ENCODE measurements at places on chromosomes 5 and 9.

GRCh38 chr9:77916820-77917219 lies 114.8 kb downstream of the GNAQ start:
- DNase-seq = no peak

DNA sequence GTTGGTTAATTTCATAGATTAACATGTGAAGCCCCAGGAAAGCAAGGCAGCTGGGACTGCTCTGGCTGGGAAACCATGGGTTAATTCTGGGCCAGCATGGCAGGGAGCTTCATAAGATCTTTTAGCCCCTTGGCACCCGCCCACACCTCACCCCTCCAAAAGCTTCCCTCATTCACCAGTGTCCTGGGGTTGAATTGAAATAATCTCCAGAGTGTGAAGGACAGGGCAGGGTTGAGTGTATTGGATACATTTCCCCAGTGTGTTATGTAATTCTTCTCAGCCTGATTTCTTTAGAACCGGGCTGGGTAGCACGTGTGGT lies 19.4 kb downstream of the WNT8A start:
- DNase-seq = no peak

DNA sequence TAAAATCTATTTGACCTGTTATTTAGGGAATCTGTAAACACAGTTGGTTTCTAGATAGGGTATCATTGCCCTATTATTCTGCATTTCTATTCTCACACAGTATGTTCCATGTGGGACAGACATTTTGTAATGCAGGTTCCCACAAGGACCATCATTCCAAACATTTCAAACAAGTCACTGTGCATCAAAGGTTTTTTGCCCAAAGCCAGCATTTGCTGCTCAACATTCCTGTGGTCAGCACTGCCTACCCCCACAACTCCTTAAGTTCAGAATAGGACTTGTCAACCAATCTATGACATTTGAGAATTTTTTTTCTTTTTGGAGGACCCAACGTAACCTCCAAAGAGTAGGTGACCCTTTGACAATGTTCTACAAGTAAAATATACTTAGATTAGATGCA lies 95.7 kb downstream of the LPAR1 start:
- no peak for DNase-seq

- DNase-seq = peak; percentile 28
Measured at GRCh38 chr5:7869474-7870136, 657 bp downstream of the MTRR start.

DNA sequence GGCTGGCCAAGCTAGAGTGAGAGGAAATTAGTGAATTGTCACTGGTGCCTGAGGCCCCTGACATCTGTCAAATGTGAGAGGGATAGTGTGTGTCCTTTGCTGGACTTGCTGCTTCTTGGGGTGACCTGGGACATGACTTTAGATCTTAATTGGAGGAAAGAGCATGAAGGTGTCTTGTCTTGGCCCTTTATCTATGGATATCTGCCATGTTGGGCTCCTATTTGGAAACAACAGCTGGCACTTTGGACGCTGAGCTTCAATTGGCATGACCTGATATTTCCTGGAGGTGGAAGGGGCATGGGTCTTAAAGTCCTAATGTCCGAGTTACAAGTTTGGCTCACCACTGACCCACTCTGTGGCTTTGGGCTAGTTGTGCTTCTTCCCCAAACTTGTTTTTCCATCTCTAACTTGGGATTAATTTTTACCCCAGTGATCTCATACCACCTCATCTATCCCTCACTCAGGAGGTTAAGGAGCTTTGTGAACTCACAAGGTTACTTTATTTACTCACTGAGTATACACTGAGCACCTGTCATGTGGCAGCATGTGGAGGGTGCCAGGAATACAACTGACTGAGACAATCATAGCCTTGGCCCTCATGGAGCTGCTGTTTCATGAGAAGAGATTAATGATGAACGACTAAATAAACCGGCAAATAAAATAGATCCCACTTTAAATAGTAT lies 30.1 kb upstream of the CXCL14 start:
- DNase-seq = no peak

DNA sequence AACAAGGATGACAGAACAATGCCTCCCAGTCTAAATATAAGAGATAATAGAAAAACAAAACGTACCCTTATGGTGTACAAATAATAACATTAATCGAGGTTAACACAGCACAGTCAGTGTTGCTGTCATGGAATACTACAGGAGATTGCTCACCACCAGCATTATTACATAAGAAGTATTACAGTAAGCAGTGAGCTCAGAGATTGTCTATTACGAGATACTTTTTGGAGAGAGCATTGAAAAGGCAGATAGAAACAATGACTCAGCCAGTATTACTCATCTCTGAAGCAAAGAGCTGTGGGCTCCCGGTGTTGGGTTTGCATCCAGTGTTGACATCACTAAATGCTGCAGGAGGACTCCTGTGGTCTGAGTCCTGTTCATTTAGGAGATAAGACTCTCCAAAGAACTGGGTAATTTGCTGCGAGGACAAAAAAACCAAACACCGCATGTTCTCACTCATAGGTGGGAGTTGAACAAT lies 191.9 kb upstream of the SEMA6A start:
- no peak for DNase-seq

DNA sequence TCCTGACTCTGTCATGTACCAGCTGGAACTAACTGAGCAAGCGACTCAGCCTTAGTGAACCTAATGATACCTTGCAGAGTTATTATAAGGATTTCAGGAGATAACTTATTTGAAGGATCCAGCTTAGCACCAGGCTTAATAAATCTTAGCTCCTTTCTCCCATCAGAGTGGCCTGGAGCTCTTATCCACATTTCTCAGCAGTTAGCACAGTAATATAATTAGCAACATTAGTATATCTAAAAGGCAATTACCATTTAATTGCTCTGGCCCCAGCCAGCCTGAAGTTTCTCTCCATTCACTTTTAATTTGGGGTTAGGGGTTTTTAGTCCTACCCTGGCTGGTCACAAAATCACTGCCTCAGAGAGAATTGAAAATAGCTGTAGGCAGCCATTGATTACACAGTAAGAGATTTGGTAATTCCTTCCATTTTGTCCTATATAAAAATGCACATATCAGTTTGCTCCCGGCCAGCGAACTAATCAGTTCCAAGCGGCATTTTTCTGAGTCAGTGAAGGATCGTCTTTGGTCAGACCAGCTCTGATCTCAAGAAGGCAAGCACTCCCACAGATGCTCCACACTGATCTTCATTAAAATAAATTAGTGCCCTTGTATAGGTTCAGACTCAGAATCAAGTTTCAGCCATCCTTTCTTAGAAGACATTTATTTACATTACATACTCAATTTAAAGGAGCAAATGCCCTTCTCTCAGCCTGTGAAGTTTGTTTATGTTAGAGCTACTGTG lies 56.6 kb downstream of the SNCAIP start:
- DNase-seq = no peak

DNA sequence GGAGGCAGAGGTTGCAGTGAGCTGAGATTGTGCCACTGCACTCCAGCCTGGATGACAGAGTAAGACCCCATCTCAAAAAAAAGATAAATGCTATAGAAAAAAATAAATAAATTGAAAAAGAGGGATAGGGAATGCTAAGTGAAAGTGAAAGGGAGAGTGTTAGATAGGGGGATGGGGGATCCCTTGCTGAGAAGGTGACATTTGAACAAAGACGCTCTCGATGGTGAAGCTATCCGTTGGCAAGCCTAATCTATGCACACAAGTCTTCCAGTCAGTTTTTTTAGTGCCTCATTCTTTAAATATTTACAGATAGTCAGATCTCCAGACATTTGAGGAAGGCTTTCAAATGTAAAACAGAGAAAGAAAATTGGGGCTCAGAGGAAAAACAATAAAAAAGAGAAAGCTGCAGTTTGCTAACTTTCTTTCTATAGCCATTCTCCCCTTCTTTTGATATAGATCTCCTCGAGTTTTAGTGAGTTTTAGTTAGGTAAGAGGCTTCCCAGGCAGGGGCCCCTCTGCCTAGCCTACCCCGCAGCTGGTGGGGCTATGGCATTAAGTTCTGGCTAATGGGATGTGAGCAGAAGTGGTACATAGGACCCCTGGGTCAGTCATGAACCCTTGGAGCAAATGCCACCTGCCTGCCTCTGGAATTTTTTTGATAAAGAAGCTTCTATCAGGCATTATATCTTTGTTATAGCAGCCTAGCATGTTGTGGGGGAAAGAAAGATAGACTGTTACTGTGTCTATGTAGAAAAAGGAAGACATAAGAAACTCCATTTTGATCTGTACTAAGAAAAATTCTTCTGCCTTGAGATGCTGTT lies 12.0 kb downstream of the GLRX start:
- DNase-seq = no peak

- DNase-seq = peak; percentile 7
Measured at GRCh38 chr9:119370816-119371215, 1.6 kb upstream of the BRINP1 start.

DNA sequence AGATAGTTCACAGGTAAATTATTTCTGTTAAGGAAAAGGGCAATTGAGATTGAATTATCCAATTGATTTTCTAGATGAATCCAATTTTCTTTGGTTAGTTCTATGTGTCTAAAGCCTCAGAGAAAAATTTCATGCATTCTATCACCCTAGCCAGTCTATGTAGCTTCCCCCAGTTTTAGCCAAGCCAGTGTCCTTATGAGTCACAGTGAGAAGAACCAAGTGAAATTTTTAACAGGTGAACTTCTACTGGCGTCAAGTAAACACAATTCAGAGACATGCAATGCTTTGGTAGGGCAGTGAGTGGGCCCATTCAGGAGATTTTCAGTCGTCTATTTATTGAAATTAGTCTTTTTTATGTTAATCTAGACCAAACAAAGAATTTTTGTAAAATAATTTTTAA lies 1077.4 kb upstream of the ARRDC3 start:
- no peak for DNase-seq

DNA sequence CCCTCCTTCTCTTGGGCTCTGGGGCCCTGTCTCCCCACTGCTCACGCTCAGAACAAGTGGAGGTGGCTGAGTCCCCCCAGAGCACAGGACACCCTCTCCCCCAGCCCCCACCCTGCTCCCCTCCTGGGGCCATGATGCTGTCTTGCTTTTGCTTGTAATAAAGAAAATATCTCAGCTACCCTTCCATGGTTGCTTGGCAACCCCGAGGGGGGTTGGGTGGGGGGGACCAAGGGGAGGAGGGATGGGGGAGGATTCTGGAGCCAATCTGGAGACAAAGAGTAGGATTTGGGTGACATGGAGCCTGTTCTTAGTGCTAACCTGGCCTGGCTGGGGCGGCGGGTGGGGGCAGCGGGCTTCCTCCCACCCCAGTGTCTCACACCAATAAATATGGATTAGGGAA lies 16.1 kb upstream of the CERCAM start:
- DNase-seq = no peak

GRCh38 chr5:147892696-147893296 lies 13.5 kb downstream of the C5orf46 start:
- no peak for DNase-seq

DNA sequence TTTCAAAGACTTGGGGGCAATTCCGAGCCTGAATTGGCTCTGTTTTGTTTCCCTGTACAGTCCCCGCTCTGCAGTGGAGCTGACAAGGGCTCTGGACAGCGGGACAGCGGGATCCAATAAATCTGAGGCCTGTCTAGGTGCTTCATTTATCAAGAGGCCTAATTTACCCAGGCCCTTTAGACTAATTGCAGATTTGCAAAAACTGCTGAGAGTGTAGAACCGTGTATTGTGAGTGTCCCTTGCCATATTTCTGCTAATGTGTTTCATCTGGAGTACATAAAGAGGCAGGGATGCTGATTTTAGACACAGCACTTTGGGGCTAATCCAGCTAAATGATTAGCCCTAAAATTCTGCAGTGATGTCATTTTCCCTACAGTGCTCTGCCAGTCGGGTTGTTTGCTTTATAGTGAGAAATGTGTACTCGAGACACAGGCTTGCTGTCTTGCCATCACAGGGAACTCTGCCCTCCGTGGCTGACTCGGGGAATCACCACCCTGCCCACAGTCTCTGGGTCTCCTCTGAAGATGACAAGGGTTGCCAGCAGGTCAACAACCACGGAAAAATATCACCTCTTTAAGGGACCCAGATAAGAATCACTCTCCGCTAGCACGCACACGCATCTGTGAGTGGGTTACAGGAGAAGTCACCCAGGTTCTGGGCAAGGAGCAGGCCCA lies 592.0 kb downstream of the BNC2 start:
- DNase-seq = no peak

DNA sequence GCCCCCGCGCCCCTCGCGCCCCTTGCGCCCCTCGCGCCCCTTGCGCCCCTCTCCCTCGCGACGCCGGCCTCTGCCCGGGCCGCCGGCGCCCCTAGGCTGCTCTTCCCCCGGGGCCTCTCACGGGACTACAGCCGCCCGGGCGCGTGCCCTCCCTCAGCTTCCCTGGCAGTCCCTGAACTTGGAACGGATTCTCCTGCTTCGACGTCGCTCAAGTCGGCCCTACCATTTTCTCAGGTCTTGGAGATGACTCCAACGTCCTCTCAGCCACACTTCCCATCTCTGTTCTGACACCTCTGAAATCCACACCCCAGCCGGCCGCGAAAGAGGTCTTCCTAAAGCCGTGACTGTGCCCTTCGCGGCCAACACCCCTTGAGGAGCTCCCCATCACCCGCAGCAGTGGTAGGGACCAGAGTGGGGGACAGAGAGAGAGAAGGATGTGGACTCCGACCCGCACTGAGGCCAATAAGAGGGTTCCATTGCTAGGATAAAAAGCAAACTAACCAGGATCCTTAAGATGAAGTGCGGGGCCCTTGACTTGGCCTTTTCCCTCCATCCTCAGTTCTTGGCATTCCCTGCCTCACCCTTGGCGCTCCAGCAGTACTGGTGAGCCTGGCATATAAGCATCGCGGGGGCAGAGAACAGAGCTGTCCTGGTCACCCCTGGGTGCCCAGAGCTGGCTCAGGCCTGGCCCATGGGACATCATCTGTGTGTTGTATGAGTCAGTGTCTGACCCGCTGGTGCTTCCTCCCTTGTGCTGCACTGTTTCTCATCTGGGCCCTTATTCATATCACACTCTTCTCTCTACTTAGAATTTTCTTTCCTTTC lies 38.6 kb upstream of the GARNL3 start:
- DNase-seq = peak; percentile 2

GRCh38 chr9:74173284-74173683 lies 323.9 kb upstream of the RORB start:
- DNase-seq = no peak

- DNase-seq = no peak
Measured at GRCh38 chr9:116377179-116377798, 223.7 kb downstream of the PAPPA start.
